ENCODE measurements at places on chromosomes 2 and 18. TPM values are rescaled to one million over a fixed set of nuclear protein-coding genes. Genes with fewer than 3 reads are reported as not detected.

DNA sequence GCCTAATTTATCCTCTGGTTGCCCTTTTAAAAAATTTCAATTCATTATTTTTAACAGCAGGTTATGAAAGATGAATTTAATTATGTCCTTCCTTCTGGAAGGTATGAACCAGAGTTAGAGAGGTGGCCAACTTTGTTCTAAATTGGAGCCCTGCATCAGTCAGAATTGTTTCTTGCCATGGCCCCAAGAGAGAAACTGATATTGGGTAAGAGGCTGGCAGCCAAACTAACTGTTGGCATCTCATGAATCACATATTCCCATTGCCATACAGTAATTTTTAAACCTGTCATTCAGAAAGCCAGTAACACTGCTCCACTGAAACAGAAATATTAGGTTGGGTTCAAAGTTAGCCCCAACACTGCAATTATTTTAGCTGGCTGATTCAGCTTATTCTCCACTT lies 67.4 kb downstream of the SMAD2 start:
- DNase-seq = no peak

- DNase-seq = no peak
Observed at GRCh38 chr2:56084111-56084901, 99.5 kb upstream of the CCDC85A start.

Gene STAM2
- total RNA-seq = 43.2 TPM

Gene PLEK
- total RNA-seq = 46.2 TPM

- no peak for DNase-seq
Observed at GRCh38 chr2:218827701-218828476, 3.7 kb downstream of the PRKAG3 start.

- DNase-seq = no peak
Observed at GRCh38 chr18:23612434-23613090, 26.3 kb upstream of the NPC1 start.

- DNase-seq = no peak
Observed at GRCh38 chr18:6607343-6607742, 122.2 kb upstream of the ARHGAP28 start.

- DNase-seq = no peak
Observed at GRCh38 chr2:128958241-128958640, 639.6 kb upstream of the HS6ST1 start.

DNA sequence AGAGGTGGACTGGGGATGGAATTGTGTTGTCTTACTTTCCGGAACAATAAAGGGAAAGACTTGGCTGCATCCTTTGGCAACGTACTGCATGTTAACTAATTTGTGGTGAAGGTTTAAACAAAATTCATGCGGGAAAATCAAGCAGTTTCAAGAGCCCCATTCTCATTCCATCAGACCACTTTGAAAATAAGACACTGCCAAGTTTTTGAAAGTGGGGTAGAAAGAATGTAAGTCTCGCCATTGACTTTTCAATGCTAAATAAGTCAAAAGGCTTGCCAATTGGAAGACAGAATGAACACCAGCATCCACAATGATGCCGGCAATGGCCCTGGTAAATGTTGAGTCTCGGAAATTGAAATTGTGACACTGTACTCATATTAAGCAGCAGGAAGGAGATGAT lies 322.0 kb downstream of the RND3 start:
- DNase-seq = no peak

DNA sequence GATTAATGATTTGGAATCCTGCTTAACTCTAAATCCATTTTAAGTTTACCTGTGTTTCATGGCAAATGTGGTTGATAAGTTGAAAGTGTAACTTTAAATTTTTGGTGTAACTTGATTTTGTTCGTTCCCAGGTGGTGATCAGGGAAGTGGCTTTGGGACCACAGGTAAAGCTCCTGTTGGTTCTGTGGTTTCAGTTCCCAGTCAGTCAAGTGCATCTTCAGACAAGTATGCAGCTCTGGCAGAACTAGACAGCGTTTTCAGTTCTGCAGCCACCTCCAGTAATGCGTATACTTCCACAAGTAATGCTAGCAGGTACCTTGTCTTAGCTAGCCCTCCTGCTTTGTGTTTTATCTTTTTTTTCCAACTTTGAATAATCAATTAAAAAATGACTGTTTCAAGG lies 62.8 kb downstream of the AGFG1 start:
- DNase-seq = no peak

GRCh38 chr2:136110526-136110925 lies 7.4 kb downstream of the CXCR4 start:
- no peak for DNase-seq

GRCh38 chr2:19554520-19554919 lies 196.1 kb upstream of the OSR1 start:
- no peak for DNase-seq

DNA sequence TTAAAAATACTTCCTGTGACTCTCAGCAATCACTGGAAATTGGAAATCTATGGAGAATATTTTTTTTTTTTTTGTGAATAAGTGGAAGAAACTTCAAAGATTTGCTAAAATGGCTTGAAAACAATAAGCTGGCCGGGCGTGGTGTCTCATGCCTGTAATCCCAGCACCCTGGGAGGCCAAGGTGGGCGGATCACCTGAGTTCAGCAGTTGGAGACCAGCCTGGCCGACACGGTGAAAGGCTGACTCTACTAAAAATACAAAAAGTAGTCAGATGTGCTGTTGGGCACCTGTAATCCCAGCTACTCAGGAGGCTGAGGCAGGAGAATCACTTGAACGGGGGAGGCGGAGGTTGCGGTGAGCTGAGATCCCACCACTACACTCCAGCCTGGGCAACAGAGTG lies 155.5 kb upstream of the CAVIN2 start:
- DNase-seq = no peak

GRCh38 chr2:25867396-25868003 lies 10.8 kb downstream of the ASXL2 start:
- no peak for DNase-seq

DNA sequence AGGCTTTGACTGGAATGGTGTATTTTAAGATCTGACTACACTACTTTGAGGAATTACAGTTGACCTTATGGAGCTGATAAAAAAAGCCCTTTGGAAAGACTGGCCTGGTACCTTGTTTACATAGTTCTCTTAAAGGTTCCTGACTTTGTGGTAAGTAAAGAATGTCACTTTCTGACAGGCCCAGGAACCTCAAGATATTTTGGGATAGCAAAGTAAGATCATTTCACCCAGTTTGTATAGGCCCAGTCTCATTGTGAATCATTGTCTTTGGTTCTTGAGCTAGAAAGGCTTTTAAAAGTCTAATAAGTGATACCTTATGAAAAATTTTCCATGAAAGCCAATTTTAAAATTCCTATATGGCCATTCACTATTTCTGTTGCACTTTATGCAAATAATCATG lies 316.3 kb upstream of the LRRTM4 start:
- DNase-seq = no peak

- no peak for DNase-seq
Observed at GRCh38 chr2:6922201-6922656, 5.0 kb downstream of the RNF144A start.

DNA sequence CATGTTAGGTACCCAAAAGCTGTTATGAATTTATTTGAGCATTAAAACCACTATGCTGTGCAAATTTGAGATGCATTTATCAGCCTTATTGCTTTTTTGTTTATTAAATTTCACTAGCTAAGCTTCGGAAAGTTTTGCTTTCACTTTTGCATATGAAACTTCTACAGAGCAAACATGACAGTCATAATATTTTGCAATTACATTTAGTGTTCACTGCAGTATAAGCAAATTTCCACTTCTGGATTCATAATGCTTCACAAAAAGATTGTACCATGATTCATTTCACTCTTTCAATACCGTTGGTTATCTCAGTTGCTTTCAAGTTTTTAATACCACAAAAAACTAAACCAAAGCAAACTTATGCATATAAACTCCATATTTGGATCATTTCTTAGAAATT lies 228.7 kb upstream of the SLC8A1 start:
- DNase-seq = no peak

Data from Peyer's patch (tissue), 4 donors.